Stimulated activated naive B cell treated with anti-CD40 and anti-IgM and Interleukin-4, amounts not matched to agents 10 μg/mL and 1 μg/mL and 100 μg/mL, for 72 hours (primary cell): ENCODE measurements at places on chromosomes 6 and 20.

- H3K27ac ChIP-seq = no peak overlapping the region
- no peaks in the 10 kb centered on the region for H3K27me3 ChIP-seq
- H3K4me1 ChIP-seq = peaks cover 8% of the 10 kb centered on the region
- DNase-seq = no peak
- no peaks in the 10 kb centered on the region for H3K36me3 ChIP-seq
Measured at GRCh38 chr20:60100780-60101179, 142.6 kb downstream of the CDH26 start.

GRCh38 chr6:97978855-97979271, 695.8 kb upstream of the MMS22L start:
- H3K27me3 ChIP-seq = no peaks in the 10 kb centered on the region
- no peak for DNase-seq
- H3K27ac ChIP-seq = no peak overlapping the region
- H3K36me3 ChIP-seq = no peaks in the 10 kb centered on the region
- H3K4me3 ChIP-seq = no peak overlapping the region

DNA sequence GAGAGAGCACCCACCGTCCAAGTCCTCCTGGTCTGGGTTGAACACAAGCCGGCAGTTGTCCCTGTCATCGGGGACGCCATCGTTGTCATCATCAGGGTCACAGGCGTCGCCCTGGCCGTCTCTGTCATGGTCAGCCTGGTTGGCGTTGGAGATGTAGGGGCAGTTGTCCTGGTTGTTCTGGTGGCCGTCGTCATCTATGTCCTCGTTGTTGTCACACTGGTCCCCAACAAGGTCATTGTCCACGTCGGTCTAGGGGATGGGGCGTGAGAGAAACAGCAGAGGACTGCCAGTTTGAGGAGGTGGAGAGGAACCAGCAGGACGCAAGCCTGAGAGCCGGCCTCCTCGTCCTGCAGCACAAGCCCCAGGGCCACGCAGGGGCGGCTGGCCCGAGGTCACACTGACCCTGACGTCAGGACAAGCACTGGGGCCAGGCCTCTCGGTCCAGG, 28.5 kb downstream of the THBS2 start:
- H3K4me1 ChIP-seq = peaks cover 1% of the 10 kb centered on the region
- no peak overlapping the region for H3K27ac ChIP-seq
- peaks cover 14% of the 10 kb centered on the region for H3K27me3 ChIP-seq
- no peaks in the 10 kb centered on the region for H3K36me3 ChIP-seq

DNA sequence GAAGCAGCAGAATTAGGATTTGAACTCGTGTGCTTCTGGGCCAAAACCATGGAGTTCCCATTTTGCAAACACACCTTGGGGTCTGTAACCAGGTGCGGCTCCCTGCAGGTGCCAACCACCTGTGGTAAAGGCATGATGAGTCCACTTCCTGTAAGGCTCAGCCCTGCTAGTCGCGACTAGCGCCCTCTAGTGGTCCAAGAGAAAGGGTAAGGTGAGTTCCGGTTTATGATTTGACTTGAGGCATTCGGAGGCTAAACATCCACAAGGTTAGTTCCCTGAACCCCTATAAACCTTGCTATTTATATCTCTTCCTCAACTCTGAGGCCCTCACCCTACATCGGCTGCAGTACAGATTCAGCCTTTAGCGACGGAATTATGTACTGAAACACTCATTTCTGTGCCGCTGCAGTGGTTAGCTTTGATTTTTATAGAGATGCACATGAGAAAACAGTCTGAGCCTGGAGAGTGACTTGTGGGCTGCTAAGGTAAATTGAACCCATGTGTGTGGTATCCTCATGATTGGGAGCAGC, 173.4 kb downstream of the PLCB1 start:
- H3K27me3 ChIP-seq = no peaks in the 10 kb centered on the region
- no peak overlapping the region for H3K4me3 ChIP-seq
- no peak overlapping the region for H3K27ac ChIP-seq
- no peaks in the 10 kb centered on the region for H3K36me3 ChIP-seq
- H3K4me1 ChIP-seq = no peaks in the 10 kb centered on the region

- H3K36me3 ChIP-seq = no peaks in the 10 kb centered on the region
- H3K4me1 ChIP-seq = peaks cover 2% of the 10 kb centered on the region
- H3K4me3 ChIP-seq = no peak overlapping the region
- no peaks in the 10 kb centered on the region for H3K27me3 ChIP-seq
- H3K27ac ChIP-seq = no peak overlapping the region
Measured at GRCh38 chr20:9996944-9997343, 37.8 kb upstream of the ANKEF1 start.

GRCh38 chr20:20719411-20719810, 7.0 kb upstream of the RALGAPA2 start:
- no peak overlapping the region for H3K27ac ChIP-seq
- peaks cover 3% of the 10 kb centered on the region for H3K4me1 ChIP-seq

- no peak overlapping the region for H3K27ac ChIP-seq
- H3K4me3 ChIP-seq = no peak overlapping the region
- peaks cover 24% of the 10 kb centered on the region for H3K36me3 ChIP-seq
- H3K4me1 ChIP-seq = peaks cover 22% of the 10 kb centered on the region
- DNase-seq = no peak
Measured at GRCh38 chr6:42769051-42769450, 12.8 kb upstream of the BICRAL start.

DNA sequence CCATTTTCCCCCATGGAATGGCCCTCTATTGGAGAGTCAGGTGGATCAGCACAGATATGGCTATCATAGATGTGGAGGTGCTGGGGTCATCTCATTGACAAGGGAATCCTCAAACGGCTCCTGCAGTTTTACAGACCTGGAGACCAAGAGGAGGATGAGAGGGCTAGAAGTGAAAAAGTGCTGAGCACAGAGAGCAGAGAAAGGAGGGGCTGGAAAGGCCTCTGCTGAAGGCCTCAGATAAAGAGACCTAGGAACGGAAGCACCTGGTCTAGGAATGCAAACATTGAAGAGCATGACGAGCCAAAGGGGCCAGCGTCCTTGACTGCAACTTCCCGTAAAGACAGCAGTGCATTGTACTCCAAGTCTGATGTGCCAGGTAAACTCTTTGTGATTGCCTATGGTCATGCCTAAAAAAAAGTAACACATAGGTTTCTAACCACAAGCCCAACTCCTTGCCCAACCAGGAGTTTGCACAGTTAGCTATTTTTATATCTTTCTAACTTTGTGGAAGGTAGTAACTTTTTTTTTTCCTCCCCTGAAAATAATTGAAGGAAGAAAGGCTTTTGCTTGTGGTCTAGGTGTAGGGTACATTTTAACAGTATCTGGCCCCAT, 15.2 kb downstream of the RSPH4A start:
- no peak for DNase-seq
- peaks cover 35% of the 10 kb centered on the region for H3K36me3 ChIP-seq
- H3K4me1 ChIP-seq = peaks cover 12% of the 10 kb centered on the region

DNA sequence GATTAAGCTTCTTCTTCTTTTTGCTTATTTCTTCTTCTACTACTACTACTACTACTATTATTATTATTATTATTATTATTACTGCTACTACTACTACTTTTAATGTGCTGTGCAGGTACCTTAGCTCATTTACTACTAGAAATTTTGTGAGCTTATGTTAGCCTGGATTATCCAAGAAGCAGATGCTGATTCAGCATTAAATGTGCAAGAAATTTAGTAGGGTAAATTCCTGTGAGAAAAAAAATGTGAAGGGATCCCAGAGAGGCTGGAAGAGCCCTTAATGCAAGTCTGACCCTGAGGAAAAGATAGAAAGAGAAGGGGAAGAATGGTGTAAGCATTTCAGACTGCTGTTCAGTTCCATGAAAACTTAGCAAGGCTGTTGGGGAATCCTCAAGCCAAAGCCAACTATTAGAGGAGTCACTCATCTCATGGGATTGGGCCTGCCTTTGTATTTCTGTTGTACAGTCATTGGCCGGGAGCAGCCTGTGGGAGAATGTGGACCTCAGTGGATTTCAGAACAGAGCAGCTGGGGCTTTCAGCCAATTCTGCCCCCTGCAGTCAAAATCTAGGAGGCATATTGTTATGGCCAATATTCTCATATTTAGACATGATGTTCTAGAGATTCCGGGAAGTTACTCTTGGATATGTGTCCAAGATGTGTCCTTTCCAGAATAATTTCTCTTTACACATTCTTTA, 37.2 kb upstream of the TSPYL1 start:
- H3K27me3 ChIP-seq = no peaks in the 10 kb centered on the region
- peaks cover 16% of the 10 kb centered on the region for H3K4me1 ChIP-seq
- H3K27ac ChIP-seq = no peak overlapping the region
- no peak for DNase-seq
- H3K4me3 ChIP-seq = no peak overlapping the region
- no peaks in the 10 kb centered on the region for H3K36me3 ChIP-seq

GRCh38 chr6:118853408-118853807, 40.5 kb upstream of the ASF1A start:
- no peak for DNase-seq
- H3K4me3 ChIP-seq = no peak overlapping the region
- no peaks in the 10 kb centered on the region for H3K27me3 ChIP-seq
- H3K36me3 ChIP-seq = peaks cover 13% of the 10 kb centered on the region
- H3K27ac ChIP-seq = no peak overlapping the region
- H3K4me1 ChIP-seq = peaks cover 3% of the 10 kb centered on the region

GRCh38 chr6:138119976-138120375, 12.8 kb upstream of the PERP start:
- DNase-seq = no peak
- H3K4me3 ChIP-seq = no peak overlapping the region
- H3K36me3 ChIP-seq = no peaks in the 10 kb centered on the region
- H3K27ac ChIP-seq = no peak overlapping the region

- no peak for DNase-seq
- H3K4me1 ChIP-seq = peaks cover 14% of the 10 kb centered on the region
- H3K27me3 ChIP-seq = peaks cover 70% of the 10 kb centered on the region
- H3K27ac ChIP-seq = no peak overlapping the region
- H3K4me3 ChIP-seq = no peak overlapping the region
Measured at GRCh38 chr6:148203281-148203925, 139.2 kb upstream of the SASH1 start.

DNA sequence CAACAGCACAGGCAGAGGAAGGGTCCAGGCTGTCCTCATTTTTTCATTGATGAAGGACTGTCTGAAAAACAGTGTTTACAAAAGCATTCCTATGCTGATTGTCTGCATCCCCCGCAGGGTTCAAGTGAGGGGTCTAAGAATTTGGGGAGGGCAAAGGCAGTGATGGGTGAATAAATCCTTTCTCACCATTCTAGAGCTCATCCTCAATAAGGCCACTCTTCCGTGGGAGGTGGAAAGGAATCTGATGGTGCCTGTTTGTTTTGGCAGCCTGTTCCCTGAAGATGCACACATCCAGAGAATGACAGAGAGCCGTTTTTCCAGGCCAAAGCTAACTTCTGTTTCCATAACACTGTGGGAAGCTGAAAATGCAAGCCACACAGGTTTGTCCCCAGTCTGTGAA, 164.5 kb downstream of the MOXD1 start:
- H3K4me1 ChIP-seq = peaks cover 12% of the 10 kb centered on the region
- H3K36me3 ChIP-seq = no peaks in the 10 kb centered on the region
- DNase-seq = no peak
- no peak overlapping the region for H3K4me3 ChIP-seq

DNA sequence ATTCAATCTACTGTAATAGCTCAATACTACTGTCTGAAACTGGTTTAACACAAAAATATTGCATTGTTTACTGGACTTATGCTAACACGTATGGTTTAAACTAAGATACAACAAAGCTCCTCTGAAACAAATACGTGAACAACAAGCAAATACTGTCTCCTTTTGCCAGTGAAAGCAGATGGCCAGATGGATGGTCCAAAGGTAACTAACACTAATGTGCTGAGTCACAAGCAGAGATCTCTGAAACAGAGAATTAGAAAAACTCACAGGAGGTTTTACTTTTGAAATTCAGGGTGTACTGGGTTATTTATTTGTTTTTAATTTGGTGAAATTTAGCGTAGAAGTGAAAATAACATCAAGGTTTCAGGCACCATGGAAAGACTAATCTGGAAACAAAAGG, 124.3 kb upstream of the SOX4 start:
- no peak overlapping the region for H3K4me3 ChIP-seq
- no peak overlapping the region for H3K27ac ChIP-seq
- no peak for DNase-seq
- no peaks in the 10 kb centered on the region for H3K4me1 ChIP-seq
- peaks cover 3% of the 10 kb centered on the region for H3K36me3 ChIP-seq

DNA sequence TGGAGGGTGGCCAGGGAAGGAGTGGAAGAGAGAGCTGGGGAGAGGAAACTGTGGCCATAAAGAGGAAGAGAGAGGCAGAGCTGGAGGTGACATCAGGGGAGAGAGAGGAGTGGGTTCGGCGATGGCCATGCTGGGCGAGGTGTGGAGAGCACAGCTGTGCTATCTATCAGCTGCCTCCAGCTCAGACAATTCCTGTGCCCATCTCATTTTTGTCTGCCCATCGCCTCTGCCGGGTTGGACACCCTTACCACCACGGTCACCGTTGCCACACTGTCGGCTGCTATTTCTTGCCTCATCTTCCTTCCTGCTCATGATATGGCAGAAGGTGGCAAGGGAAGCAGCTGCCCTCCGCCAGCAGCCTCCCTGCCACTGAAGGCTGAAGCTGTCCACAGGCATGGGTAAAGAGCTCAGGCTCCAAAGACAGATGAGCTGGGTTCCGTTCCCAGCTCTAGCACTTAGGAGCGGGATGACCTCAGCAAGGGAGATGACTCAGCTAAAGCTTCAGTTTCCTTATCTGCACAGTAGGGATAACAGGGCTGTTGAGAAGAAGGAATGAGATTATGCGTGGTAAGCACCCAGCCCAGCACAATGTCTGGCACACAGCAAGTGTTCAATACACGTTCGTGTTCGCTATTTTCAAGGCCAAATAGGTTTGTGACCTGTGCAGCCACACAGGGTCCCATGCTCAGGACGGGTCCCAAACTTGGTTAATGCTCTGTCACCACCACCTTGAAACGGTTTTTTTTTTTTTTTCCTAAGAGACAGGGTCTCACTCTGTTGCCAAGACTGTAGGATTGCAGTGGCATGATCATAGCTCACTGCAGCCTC, 21.9 kb upstream of the TAF8 start:
- peak overlapping the region; percentile 95 for H3K27ac ChIP-seq
- H3K27me3 ChIP-seq = no peaks in the 10 kb centered on the region
- peaks cover 12% of the 10 kb centered on the region for H3K36me3 ChIP-seq
- no peak for DNase-seq

DNA sequence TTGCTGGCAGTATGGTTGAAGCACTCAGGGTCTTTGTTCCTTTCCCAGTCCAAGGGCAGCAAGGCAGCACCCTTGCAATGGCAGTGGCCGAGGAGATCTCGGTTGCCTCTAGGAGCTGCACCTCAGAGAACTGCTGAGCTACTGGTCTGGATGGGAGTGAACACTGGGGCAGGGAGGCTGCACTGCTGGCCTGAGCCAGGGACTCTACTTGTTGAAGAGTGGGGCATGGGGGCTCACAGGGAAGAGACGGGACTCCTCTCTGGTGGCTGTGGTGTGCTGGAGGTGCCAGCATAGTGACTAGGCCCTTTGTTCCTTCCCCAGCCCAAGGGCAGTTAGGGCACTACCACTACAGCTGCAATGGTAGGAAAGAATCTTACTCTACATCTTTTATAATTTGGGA, 203.0 kb downstream of the ZDHHC14 start:
- H3K27me3 ChIP-seq = no peaks in the 10 kb centered on the region
- H3K27ac ChIP-seq = no peak overlapping the region
- H3K36me3 ChIP-seq = peaks cover 12% of the 10 kb centered on the region
- peaks cover 36% of the 10 kb centered on the region for H3K4me1 ChIP-seq
- H3K4me3 ChIP-seq = no peak overlapping the region
